ENCODE measurements at places on chromosomes 2 and 18.

DNA sequence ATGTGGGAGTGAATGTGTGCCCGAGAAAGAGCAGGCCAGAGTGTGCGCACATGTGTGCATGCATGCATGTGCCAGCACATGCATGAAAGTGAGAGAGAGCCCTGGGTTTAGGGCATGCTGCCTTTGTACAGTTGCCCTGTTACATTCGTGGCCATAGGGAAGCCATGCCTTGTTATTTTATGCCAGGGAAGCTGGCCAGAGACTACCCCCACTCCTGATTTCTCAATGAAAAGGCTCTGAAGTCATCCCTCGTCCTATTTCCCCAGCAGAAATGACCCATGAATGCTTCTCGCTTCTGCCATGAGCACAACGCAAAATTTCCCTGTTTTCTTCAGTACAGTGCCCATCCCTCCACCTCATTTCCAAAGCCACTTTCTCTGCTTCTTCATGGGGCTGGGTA is 143.0 kb downstream of the CELF4 start:
- no peak for DNase-seq

DNA sequence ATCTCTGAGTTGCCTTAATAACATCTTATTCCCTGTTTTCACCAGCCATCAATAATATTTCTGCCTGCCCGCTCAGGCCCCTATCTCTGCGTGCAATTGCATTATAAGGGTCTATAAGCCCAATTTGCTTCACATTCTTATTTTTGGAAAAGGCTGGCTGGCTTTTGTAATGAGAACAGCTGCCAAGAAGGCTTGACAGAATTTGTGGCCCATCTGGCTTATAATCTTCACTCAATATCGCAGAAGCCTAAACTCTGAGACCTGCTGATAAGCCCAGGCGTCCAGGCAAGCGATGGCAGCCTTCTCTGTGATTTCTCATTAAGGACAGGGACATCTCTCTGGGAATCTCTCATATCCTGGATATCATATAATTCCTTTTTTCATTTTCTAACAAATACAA is 1618.6 kb upstream of the CELF4 start:
- no peak for DNase-seq

GRCh38 chr2:218875692-218876246 is 4.9 kb upstream of the WNT10A start:
- DNase-seq, result no peak

GRCh38 chr2:13543550-13543949 is 826.8 kb downstream of the TRIB2 start:
- no peak for DNase-seq

- DNase-seq, result no peak
These were observed 71.4 kb upstream of the ITGB6 start for GRCh38 chr2:160271171-160272086.

DNA sequence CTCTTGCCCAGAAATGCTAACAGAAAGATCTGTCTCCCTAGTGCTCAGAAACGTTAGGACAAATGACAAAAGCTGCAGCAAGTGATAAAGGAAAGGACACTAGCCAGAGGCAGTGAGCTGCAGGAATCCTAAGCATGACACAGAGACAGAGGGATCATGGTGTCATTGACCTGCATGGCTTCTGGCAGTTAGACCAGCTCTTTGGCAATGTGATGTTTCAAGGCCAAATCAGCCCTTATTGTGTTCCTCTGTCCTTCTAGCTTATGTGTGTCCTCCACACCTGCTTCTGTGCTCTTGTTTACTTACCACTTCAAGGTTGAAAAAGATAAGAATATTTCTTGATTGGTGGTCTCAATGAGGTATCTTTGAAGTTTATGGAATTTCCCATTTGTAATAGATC is 120.8 kb downstream of the RHBDD1 start:
- no peak for DNase-seq

GRCh38 chr18:22136395-22136794 is 33.0 kb upstream of the GATA6 start:
- no peak for DNase-seq

DNA sequence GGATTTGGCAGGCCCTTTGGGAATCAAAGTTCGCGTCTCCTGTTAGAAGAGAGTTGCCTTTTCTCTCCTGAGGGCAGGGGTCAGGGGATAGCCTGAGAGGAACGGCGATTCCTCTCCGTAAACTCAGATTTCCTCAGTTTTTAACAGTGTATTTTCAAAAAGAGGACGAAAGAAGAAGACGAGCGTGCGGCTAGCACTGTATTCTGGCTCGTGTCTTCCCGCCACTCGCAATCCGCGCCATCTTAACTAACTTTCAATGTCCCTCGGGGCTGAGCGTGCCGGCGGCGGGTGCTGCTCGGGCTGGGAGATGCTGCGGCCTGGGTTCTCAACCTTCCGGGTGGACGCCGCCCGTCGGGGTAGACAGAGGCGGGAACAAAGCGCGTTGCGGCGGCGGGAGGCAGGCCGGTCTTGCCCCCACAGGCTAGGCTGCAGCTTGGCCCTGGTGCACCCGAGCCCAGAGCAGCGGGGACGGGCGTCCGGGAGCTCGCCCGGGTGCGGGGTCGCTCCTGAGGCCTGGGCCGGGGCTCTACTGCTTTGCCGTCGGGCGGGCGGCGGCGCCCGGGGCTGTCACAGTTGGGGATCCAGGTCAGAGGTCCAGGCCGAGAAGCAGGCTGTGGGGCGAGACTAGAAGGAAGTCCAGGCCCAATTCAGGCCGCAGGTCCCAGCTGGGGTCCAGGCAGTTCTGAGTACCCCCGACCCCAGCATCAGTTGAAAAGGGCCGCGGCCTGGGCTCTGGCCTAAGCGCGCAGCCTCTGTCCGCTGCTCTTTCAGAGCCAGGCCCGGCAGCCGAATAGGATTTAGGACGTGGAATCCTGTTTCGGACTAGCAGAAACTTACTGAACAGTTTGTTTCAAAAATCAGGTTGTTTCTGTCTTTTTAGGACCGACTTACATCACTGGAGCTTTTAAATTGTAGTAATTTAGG is 11.8 kb downstream of the TBR1 start:
- no peak for DNase-seq

All from stimulated activated CD8-positive, alpha-beta memory T cell treated with anti-CD3 and anti-CD28 coated beads, Interleukin-4, amount 100 ng/mL, for 1 hour (primary cell).